ENCODE measurements at places on chromosomes 12 and 14.
A peak's percentile ranks its signal among the peaks of the same experiment; 100 is the strongest.

DNA sequence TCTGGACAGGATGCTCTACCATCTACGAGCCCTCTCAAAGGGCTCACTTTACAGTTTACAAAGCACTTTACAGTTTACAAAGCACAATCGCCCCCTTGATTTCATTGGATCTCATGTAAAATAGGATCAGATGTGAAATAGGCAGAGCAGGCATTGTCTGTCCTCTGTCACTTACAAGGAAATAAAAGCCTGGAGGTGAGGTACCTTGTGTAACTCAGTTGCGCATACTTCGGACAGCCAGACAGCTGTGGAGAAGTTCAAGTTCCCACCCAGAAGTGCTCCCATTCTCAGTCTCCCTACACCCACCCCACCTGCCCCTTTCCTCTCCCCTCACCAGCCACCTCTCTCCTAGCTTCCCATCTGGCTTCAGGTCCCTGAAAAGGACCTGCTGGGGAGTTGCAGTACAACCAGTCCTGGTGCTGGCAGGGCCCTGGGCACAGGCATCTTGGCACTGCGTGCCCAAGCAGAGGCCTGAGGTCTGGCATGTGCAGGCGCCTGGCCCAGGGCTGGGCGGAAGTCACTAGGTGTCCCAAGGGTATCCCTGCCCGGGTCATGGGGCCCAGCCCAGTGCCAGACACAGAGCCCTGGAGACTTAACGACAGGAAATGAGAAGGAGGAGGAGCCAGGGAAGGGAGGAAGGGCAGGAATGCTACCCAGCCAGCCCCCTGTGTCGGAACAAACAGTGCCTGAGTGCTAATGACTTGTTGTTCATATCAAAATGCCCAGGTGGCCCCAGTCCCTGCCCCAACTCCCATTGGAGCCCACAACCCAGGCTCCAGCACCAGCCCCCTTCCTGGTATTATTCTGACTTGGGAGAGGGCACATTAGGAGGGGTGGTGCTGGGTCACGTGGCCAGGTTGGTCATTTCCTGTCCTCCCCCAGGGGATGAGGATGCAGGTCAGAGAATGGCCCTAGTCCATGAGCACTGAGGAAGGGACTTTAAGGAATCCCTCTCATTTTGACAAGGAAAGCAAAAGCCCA lies 5.4 kb downstream of the RAPGEF3 start:
- DNase-seq: no peak

GRCh38 chr12:116695464-116695725 lies 42.5 kb downstream of the SPRING1 start:
- DNase-seq: no peak

DNA sequence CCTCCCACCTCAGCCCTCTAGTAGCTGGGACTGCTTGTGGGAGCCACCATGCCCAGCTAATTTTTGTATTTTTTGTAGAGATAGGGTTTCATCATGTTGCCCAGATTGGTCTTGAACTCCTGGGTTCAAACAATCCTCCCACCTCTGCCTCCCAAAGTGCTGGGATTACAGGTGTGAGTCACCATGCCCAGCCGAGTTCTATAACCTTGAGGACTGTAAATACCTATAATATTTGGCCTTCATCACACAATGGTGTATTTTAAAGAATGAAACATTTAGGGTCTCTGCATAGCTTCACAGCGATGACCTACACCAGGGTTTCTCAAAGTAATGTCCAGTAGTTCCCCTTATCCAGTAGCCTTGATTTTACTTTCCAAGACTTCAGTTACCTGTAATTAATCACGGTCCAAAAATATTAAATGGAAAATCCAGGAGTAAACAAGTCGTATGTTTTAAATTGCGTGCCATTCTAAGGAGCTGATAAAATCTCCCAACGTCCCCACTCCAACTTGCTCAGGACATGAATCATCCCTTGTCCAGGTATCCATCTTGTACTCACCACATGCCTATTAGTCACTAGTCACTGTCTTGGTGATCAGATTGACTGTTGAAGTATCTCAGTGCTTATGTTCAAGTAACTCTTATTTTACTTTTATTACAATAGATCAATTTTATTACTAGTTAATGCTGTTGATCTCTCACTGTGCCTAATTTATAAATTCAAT lies 368.2 kb downstream of the BTG1 start:
- DNase-seq: no peak

DNA sequence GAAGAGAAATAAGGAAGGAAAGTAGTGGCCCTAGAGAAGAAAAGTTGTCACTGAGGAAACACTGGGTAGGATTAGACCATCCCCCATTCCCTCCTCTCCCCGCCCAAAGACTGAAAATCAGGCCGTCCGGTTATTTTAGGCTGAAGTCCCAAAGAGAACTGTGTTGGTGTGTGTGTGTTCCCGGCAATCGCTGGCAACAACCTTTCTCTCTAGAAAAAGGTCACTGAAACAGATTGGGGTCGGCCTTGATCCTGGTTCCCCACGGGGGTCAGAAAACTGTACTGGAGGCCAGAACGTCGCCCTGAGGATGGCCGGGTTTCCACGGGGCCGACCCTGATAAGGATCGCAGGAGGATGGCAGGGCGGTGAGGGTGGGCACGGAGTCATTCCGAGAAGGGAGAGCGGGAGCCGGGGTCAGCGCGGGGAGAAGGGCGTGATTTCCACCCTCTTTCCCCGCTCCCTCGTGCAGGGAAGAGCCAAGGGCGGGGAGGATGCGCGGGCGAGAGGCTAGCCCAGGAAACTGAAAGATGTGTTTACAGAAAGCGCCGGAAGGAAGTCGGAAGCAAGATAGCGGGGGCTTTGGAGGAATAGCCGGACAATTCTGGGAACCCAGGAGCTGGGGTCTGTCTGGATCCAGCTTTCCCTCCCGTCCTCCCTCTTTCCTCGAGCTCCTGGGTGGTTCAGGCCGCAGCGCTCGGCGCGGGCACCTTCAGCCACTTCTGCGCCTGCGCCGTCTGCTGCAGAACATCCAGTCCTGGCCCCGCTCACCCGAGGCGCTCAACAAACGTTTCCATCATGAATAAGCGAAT lies 25.3 kb upstream of the SPTLC2 start:
- peak; percentile 85 for DNase-seq

DNA sequence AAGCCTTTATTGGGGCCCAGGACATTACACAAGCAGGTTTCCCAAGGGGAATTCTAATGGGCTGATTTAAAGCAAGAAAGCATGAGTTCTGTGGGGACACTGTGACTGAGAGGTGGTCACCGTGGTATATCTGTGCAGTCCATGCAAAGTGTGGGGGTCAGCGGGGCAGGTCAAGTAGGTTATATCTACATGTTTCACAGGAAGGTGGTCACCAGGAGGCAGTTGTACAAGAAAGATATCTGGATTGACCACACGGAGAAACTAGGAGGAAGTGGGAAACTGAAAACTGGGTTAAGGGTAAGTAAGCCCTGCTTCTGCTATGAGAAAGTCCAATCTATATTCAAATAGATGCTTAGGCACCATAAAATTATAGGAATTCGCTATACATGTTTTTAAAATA lies 77.8 kb upstream of the CNOT2 start:
- no peak for DNase-seq

DNA sequence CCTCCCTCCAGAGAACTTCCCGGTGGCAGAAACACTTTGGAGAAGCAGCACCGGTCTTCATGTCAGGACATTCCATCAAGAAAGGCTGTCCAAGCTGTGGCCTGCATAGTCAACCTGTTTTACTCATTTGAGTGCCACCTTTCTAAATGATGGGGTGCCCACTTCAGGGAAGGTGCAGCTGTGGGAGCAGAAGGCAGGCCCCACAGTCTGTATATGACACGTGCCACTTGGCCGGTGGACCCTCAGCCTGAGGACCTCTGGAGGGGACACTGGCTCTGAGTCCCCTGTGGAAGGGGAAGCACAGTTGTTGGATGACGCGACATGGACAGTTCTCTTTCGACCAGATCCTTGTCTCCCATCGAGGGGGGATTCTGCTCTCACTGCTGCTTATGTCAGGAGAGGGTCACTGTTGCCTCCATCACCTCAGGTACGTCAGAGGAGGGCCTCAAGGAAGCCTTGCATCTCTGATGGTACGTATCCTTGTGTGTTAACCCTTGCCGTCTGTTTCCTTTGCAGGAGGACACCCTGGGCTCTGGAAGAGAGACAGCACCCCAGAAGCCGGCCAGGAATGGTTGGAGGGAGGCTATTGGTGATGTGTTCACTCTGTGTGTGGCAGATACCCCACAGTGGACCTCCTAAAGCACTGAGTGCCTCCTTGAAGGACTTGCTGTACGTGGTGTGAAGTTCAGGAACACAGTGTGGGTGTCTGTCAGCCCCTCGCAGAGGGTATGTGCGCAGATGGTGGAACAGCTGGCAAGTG lies 132.1 kb upstream of the RTL1 start:
- no peak for DNase-seq

- no peak for DNase-seq
Measured at GRCh38 chr12:2309647-2310046, 256.9 kb downstream of the CACNA1C start.

DNA sequence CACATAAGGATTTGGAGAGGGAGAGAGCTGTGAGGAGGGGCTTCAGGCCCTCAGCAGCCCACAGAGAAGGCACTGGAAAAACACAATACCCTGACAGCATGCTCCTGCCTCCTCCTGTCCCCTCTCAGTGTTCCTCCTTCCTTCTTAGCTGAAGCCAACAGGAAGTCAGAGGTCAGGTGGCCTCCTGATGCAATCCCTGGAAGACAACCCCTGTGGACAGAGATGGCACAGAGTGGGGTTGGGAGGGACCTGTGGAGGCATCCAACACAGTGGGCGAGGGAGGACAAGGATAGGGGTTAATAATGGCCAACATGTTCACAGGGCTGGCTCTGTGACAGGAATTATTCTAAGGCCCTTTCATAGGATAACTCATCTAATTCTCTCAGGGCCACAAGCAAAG lies 15.4 kb upstream of the IFI27L2 start:
- DNase-seq: peak; percentile 33

- DNase-seq: no peak
Measured at GRCh38 chr14:104797115-104798044, 1.8 kb upstream of the AKT1 start.

- DNase-seq: peak; percentile 60
Measured at GRCh38 chr12:24561882-24562770, 386.8 kb downstream of the BCAT1 start.

- no peak for DNase-seq
Measured at GRCh38 chr14:90545382-90545781, 148.6 kb downstream of the CALM1 start.

DNA sequence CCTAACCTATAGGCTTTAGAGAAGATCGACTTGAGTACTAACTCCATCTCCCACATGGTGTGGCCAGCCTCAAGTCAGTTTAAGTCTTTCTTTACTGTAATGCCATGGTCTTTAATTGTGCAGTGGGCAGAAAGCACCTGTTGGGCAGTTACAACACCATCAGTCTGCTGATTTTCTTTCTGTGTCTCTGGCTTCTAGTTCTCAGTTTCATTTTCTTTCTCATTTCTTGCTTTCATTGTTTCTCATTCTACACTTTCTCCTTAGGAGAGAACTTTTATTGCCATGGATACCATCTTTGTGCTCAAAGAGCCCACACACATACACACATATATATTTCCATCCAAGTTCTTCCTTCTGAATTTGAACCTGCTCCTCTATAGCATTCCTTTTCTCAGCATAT lies 96.1 kb upstream of the SLC16A7 start:
- no peak for DNase-seq

DNA sequence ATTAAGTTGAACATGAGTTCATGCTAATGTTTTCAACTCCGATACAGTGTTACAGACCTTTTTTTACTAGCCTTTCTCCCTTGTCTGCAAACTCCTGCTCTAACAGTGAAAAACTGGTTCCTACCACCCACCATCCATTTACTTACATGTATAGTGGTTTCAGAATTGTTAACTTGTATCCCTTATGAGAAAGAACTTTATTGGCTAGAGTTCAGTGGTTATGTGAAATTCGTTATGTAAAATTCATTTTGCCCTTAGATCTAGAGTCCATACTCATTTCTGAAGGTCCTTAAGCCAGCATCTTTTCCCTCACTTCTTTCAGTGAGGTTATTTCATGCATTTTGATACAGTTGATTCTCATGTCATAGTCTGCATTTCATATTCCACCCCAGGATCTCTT lies 51.0 kb downstream of the PRKCH start:
- DNase-seq: no peak

DNA sequence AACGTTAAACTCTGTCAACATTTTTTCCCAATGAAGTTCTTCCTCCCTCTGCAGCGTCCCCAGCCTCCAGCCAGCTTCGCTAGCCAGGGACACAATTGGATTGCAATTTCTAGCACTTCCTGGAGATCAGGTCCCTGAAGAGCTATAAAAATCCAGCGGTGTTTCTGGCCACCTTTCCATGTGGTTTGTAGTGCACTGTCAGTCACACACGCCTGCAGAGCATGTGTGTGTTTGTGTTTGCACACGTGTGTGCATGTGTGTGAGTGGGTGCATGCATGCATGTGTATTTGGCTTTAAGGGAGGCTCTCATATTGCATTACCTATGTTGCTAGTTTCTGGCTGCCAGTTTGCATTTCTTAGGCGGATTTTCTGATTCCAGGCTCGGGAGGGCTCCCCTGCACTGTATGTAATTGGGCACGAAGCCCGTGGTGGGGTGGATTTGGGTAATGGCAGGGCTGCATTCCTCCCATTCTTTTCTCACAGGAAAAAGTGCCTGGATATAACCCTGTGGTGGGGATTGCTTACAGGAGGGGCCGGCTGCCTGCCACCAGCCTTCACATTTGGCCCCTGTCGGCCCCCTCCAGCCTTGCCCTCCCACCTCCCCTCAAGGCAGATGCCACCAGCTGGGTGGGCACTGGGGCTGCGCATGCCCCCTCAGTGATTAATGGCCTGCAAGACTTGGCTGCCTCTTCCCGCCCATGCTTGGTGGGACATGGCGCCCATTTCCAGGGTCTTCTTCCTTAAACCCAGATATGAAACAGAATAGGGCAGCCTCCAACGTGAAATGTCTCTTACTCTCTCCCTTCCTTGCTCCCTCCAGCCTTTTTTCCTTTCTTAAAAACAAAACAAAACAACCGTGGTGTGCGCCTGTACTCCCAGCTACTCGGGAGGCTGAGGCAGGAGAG lies 74.0 kb downstream of the TSPAN9 start:
- DNase-seq: no peak

DNA sequence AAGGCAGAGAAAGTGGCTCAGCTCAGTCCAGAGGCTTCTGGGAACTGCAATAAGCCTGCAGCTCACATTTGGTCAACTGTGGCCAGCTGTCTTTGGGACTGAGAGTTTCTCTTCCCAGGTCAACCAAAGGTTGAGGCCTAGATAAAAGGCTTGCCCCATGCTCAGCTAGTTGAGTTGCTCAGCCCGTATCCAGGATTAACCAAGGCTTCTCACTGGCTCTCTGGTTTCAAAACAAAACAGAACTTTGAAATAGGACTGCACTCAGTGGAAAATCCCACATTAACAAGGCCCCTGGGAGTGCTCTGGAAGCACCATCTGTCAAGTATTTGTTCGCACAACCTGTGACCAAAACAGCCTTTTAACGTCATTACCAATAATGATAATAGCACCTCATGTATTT lies 40.3 kb upstream of the NUAK1 start:
- no peak for DNase-seq
